ENCODE measurements at places on chromosomes 3 and 15.

DNA sequence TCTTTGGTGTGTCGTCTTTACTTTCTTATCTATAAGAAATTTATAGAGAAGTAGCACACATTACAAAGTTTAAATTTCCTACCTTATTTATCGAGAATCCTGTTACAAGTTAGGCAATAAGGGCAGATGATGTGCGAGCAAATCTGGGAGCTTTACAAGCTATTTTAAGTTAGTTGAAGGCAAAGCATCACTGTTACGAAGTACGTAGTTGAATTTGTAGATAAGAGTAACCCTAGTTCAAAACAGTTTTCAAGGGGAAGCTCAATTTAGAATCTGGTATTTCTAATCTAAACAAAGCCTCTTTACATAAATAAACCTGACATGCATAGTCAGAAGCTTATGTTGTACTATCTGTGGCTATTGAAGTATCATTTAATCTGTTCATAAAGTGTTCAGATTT is 8.4 kb downstream of the KBTBD8 start:
- DNase-seq: no peak

- DNase-seq: peak; percentile 91
These were observed 225.1 kb upstream of the C2CD4B start for GRCh38 chr15:62389885-62390790.

- DNase-seq: no peak
These were observed 55.7 kb downstream of the MB21D2 start for GRCh38 chr3:192861972-192862371.

DNA sequence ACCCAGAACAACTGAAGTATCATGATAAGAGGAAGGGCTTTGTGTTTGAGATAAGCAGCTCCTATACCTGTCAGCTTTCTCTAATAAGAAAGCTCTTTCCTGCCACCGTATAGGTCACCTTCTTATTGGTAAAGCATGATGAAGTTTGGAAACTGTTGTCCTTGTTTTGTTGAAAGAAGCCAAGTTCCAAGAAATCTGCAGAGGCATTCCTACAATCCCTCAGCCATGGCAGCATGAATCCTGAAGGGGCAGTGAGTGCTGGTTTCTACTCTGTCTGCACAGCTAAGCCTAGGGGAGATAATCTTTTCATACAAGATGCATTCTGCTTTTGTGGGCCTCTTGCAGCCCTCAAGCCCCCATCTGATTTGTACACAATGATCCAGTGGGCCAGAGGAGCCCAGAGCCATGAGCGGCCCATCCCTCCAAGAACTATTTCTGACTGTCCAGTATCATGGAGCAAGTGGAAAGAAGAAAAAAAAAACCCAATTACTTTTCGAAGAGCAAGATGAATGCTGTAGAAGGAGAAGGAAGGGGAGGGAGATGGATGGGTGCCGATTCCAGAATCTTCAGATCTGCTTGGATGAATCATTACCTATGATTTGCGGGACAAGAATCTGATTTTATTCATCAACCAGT is 1.9 kb upstream of the THBS1 start:
- no peak for DNase-seq

Measured in kidney (tissue), 22 donors.